ENCODE measurements at places on chromosomes 5 and 9.

GRCh38 chr9:131826966-131827525, 87.2 kb upstream of the RAPGEF1 start:
- DNase-seq = peak; percentile 65

DNA sequence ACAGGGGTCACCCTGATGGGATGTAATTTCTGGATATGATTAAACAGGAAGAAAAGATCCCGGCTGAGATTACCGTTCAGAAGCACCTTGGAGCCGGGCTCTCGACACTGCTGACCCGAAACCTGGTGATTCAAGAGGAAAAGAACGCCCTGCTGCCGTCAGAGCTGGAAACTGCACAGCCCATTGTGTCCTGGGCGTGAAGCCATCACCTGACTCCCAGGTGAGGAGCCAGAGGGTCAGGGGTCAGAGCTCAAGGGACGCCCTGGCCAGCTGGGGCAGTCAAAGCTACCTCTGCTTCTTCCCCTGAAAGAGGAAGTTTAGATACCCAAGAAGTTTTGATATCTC, 17.8 kb upstream of the SLC12A7 start:
- peak; percentile 65 for DNase-seq

GRCh38 chr5:99438619-99439018, 509.8 kb upstream of the CHD1 start:
- DNase-seq = no peak

DNA sequence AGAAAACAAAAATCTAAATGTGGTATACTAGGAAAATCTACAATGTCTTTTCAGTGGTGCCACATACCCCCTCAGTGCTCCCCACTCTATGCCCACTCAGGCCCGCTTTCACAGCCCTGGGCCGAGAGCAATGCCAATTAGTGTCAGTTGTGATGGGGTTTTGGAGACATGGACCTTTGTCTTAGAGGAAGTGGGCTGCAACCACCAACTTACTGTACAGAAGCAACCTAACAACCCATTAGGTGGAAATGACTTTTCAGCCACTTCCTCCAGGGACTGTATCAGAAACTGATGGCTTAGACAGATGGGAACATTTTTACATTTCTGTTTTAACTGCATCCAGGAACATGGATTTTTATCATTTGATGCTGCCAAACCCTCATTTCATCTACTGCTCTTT, 268.0 kb downstream of the BNC2 start:
- no peak for DNase-seq

DNA sequence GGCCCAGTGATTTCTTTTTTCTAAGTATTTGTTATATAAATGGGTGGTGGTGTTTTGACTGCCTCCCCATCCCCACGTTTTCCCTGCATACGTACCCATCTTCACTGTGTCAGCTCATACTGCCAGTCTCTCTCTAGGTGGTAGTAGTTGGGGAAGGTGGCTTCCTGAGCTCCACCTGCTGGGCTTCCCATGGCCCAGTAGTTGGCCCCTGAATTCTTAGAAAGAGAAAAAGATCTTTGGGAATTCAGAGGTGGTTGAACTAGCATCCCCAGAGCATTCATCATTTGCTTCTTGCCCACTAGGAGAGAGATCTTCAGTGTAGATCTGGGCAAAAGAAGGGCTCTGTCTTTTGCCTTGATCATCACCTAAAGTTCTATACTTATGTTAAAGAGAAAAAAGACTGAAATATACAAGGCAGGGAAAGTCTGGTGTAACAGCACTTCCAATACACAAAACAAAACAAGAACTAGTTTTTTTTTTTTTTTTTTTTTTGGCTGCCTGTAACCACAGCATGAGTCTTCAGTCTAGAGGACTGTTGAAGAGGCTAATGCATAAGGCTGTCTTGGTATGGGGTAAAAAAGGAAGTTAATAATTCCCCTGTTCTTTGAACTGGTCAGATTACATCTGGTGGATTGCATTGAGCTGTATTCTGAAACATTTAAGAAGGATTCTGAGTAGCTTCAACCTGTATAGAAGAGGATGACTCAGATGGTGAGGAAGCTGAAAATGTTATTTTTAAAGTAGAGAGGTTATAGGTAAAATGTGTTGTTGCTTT, 128.7 kb downstream of the ATG10 start:
- peak; percentile 3 for DNase-seq

Measured in PC-3 (cell line).